ENCODE measurements at places on chromosomes 2 and 18. TPM values are rescaled to one million over a fixed set of nuclear protein-coding genes. Genes with fewer than 3 reads are reported as not detected.

Gene NHEJ1
- 22.8 TPM for total RNA-seq

Gene TEKT4
- total RNA-seq: not detected

Gene RBM45
- total RNA-seq: 17.5 TPM

Gene VIL1
- total RNA-seq: not detected

Gene KIDINS220
- 36.0 TPM for total RNA-seq

Gene LRRC30
- total RNA-seq: not detected

Gene SCN1A
- total RNA-seq: not detected

Gene LRRTM1
- not detected for total RNA-seq

Gene SPTBN1
- total RNA-seq: 190 TPM

Gene RAPGEF4
- 0.43 TPM for total RNA-seq

Gene UGT1A5
- not detected for total RNA-seq

All from activated naive CD4-positive, alpha-beta T cell treated with anti-CD3 and anti-CD28 coated beads, Interleukin-2, amount 10 ng/mL, durations not matched to agents 5 hours and 36 hours (primary cell).